ENCODE measurements at places on chromosomes 5 and 9. TPM values are rescaled to one million over a fixed set of nuclear protein-coding genes. Genes with fewer than 3 reads are reported as not detected.

- no peaks in the 10 kb centered on the region for H3K36me3 ChIP-seq
- no peak overlapping the region for H3K27ac ChIP-seq
- H3K4me1 ChIP-seq, result no peaks in the 10 kb centered on the region
- no peak overlapping the region for H3K4me3 ChIP-seq
Measured at GRCh38 chr5:162888268-162888667, 549.1 kb upstream of the CCNG1 start.

GRCh38 chr5:52705720-52706119 is 82.0 kb upstream of the ITGA1 start:
- DNase-seq, result no peak
- no peaks in the 10 kb centered on the region for H3K36me3 ChIP-seq
- H3K4me3 ChIP-seq, result no peak overlapping the region
- H3K27me3 ChIP-seq, result no peaks in the 10 kb centered on the region
- no peak overlapping the region for H3K27ac ChIP-seq
- peaks cover 2% of the 10 kb centered on the region for H3K4me1 ChIP-seq

GRCh38 chr5:170597109-170597751 is 93.4 kb downstream of the KCNIP1 start:
- DNase-seq, result peak; percentile 73
- no peak overlapping the region for H3K4me3 ChIP-seq
- no peak overlapping the region for H3K27ac ChIP-seq
- no peaks in the 10 kb centered on the region for H3K4me1 ChIP-seq
- peaks cover 2% of the 10 kb centered on the region for H3K27me3 ChIP-seq
- H3K36me3 ChIP-seq, result no peaks in the 10 kb centered on the region

GRCh38 chr9:137798901-137799629 is 78.5 kb upstream of the CACNA1B start:
- no peak for DNase-seq
- H3K36me3 ChIP-seq, result peaks cover 74% of the 10 kb centered on the region
- H3K27me3 ChIP-seq, result no peaks in the 10 kb centered on the region
- no peak overlapping the region for H3K4me3 ChIP-seq

GRCh38 chr9:86079421-86079831 is 19.9 kb downstream of the GOLM1 start:
- H3K4me3 ChIP-seq, result no peak overlapping the region
- DNase-seq, result no peak
- no peaks in the 10 kb centered on the region for H3K27me3 ChIP-seq
- peaks cover 12% of the 10 kb centered on the region for H3K36me3 ChIP-seq

PGM5 gene
- 14.7 TPM for total RNA-seq

SPINK5 gene
- not detected for total RNA-seq

TMEFF1 gene
- 0.90 TPM for total RNA-seq

Data from IMR-90 (cell line).